Stimulated activated CD8-positive, alpha-beta memory T cell treated with anti-CD3 and anti-CD28 coated beads, Interleukin-15, amount 100 ng/mL, for 48 hours (primary cell): ENCODE measurements at places on chromosomes 5 and 9.

DNA sequence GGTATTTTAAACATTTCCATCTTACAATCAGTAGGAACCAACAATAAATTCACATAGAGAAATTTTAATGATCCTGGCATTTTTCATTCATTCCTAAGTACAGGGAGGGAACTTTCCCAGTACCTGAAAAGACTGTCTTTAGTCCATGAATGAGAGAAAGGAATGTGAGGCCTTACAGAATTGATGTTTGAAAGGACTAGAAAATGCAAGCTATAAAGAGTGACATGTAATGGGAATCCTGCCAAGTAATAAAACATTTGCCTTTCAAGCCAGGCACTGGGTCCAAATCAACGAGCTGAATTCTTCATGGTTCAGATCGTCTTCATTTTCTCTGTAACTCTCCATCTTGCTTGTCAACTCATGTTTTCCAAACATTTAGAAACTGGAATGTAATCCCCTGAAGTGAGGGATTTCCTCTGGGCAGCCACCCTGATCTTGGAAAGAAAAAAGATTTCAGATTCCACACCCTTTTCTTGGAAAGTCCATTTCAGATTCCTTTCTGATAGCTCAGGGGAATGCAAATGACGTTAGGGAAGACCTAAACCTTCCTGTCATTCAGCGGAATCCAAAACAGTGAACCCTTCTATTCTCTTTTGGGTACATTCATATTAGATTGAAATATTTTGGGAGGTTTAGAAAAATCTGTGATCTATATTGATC, 315.8 kb downstream of the SH3GL2 start:
- no peak for DNase-seq

DNA sequence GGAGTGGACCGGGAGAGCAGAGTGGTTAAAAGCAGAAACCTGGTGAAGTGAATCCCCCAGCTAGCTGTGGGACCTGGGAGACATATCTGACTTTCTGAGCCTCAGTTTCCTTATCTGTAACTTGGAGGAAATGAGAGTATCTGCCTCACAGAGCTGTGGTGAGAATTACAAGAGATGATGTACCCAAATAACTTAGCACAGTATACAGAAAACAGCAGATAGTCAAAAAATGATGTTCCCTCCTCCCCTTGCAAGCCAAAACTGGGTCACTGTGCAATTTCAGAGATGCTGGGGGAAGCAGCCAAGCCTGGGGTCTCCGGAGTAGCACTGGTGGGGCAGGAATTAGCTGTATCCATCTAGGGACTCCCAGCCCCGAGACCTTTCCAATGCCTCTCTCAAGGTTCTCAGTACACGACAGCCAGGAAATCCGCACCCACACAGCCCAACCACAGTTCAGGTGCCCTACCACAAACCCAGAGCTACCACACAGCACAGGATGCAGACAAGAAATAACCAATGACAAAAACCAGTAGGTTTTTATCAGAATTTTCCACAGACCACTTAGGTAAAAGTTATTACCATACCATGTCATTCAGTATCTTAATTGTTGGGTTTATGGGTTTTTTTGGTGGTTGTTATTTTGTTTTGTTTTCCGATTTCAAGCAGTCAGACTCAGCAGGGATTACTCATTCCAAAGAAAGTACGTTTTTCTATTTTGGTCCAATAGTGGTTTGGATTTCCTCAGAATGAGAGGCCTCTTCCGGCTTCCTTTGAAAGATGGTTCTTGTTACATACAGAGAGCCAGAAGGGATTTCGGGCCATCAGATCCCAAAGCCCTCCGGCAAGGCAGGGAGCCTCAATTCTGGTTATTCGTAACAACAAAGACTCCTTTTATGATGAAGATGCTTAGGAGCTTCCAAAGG, 4.9 kb upstream of the HRH2 start:
- DNase-seq: peak; percentile 76

GRCh38 chr5:79202076-79202475, 33.9 kb upstream of the JMY start:
- DNase-seq: no peak

- DNase-seq: no peak
These were observed 160.6 kb downstream of the PPP2R2B start for GRCh38 chr5:146717951-146718350.

GRCh38 chr5:141947316-141947715, 10.7 kb downstream of the PCDH12 start:
- no peak for DNase-seq

DNA sequence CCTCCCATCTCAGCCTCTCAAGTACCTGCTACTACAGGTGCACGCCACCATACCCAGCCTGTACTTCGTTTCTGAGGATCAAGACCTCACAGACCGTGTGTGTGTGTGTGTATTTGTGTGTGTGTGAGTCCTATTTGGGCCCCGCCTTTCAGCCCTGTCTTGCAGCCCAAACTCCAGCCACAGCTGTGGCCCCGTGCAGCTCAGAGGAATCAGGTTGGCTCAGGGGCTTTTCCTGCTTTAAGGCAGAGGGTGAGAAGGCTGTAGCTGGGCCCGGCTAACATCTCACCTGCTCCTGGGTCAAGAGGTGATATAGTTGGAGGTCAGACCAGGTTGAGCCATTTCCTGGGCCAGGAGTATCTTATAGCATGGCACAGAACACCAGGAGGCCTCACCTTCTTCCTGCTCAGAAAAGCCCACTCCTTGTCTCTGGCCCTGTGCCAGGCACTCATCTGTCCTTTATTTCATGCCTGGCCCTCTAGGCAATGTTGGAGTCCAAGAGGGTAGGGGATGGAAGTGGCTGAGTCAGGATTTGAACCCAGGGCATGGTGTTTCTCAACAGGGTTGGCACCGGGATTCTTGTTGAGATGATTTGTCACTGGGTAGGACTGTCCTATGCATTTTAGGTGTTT, 1.6 kb upstream of the PHYKPL start:
- no peak for DNase-seq

DNA sequence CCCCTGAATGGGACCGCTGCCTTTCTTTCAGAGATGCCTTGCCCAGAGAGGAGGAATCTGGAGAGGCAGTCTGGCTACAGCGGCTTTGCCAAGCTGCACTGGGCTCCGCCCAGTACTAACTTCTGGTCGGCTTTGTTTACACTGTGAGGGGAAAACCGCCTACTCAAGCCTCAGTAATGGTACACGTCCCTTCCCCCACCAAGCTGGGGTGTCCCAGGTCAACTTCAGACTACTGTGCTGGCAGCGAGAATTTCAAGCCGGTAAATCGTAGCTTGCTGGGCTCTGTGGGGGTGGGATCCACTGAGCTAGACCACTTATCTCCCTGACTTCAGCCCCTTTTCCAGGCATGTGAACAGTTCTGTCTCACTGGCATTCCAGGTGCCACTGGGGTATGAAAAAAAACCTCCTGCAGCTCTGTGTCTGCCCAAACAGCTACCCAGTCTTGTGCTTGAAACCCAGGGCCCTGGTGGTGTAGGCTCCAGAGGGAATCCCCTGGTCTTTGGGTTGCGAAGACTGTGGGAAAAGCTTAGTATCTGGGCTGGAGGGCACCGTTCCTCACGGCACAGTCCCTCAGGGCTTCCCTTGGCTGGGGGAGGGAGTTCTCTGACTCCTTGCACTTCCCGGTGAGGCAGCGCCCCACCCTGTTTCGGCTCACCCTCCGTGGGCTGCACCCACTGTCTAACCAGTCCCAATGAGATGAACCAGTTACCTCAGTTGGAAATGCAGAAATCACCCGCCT, 171.2 kb downstream of the CWC27 start:
- DNase-seq: no peak
